Bone marrow (tissue), 2 donors: ENCODE measurements at places on chromosomes 13 and 19.
A peak's percentile ranks its signal among the peaks of the same experiment; 100 is the strongest.

DNA sequence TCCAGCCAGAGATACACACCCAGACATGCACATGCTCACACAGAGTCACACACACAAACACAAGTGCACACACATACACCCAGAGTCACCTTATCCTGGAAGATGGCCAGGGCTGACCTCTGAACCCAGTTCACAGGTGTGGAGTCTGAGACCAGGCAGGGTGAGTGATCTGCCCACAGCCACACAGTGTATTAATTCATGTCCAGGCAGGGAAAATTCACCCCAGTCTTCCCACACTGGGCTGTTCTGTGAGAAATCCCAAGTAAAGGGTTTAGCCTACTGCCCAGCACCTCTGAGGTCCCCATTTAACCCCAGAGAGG lies 2.0 kb downstream of the POU2F2 start:
- DNase-seq: no peak

DNA sequence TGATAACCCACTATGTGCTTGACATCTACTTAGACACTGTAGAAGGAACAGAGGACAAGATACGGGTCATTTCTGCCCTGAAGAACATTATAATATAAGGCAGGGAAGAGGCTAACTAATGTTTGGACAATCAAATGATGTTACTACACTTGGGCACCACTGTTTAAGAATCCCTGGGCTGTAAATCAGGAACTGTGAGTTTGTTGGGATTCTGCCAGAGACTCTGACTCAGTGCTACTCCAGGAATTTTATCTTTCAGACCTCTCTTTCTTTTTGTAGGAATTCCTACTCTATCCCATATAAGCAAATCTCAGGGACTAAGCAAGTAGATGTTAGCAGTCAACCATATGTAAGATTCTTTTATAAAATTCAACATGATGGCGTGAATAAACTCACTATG lies 3.1 kb upstream of the ZNF471 start:
- DNase-seq: no peak

DNA sequence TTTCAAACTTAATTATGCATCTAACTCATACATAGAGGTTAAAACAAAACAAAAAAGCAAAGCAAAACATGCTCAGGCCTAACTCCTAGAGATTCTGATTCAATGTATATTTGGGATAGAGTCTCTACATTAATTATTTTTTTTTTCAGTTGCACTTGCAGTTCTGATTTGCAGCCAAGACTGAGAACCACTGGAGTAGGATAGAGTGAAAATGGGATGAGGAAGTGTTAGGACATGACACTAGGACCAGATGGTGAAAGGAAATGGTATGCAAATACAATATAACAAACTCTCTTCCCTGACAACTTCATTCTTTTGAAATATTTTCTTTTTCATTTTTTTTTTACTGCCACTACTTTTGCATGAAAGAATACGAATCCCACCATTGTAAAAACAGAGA lies 1.8 kb downstream of the CCDC122 start:
- no peak for DNase-seq

DNA sequence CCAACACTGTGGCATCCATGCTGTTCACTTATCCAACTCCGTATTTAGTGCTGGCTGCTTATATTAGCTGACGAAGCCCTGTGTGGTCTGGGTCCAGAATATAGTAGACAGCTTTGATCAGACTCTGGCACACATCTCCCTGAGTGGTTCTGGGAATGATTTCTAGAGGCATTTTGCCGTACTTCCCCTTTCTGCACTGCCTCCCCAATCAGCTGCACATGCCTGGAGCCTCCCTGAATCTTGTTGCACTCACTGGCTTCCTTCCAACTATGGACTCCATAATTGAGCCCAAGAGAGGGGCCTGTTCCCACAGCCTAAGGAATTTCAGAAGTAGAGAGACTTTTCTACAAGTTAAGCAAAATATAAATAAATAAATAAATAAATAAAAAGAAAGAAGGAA lies 30.4 kb upstream of the PCDH8 start:
- no peak for DNase-seq

GRCh38 chr19:54207676-54207982 lies 7.0 kb downstream of the RPS9 start:
- no peak for DNase-seq

DNA sequence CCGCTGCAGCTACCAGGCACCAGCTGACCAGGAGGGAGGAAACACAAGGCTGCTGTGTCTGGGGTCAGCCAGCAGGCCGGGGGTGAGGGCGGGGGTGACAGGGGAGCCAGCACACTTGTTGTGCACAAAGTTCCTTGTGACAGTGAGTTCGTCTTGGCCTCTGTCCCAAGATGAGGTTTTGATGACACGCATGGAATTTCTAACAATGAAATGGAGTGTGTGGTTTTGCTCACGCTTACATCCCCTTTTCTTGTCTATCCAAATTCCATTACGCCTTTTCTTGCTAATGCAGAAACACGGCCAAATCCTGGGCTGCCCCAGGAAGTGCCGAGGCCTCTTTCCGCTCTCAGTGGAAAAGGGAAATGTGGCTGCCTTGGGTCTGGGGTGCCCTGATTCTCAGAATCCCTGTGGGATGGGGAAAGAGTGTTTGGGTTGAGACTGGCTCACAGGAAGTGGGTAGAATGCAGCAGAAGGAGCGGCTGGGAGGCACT lies 73.8 kb downstream of the GADD45B start:
- peak; percentile 79 for DNase-seq

GRCh38 chr19:15123900-15124299 lies 16.7 kb downstream of the SYDE1 start:
- DNase-seq: no peak

DNA sequence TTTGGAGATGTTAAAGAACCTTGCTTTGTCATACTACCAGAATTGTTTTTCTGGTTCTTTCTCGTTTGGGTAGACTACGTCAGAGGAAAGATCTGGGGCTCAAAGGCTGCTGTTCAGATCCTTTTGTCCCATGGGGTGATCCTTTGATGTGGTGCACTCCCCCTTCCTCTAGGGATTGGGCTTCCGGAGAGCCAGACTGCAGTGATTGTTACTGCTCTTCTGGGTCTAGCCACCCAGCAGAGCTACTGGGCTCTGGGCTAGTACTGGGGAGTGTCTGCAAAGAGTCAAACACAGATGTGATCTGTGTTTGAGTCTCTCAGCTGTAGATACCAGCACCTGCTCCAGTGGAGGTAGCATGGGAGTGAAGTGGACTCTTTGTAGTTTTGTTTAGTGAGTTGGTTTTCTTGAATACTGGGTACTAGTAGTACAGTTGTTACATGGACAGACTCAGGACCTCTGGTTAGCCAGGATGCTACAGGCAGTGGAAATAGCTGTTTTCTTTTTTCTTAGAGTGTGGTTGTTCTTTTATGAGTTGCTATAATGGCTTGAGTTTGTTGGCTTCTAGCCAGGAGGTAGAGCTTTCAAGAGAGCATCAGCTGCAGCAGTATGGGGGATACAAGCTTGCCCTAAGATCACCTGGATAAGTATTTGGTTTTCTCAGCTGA lies 34.4 kb downstream of the DNAJC15 start:
- DNase-seq: no peak

- DNase-seq: peak; percentile 34
Observed at GRCh38 chr19:14004619-14005348, 1.3 kb downstream of the RFX1 start.

DNA sequence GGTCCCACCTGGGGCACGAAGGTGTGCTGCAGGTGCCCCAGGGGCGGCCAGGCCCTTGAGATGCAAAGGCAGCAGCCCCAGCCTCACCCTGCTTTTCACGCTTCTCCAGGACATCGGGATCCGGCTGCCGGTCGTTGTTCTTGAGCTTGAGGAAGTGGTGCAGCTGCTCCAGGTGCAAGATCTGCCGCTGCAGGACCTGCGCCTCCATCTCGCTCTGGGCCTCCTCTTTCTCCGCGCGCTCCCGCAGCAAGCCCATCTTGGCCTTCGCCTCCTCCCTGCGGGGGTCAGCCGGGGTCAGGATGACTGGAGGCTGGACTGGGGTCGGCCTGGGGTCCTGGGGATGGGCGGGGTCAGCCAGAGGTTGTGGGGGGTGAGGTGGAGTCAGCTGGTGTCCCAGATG lies 21.5 kb upstream of the EMP3 start:
- DNase-seq: no peak

DNA sequence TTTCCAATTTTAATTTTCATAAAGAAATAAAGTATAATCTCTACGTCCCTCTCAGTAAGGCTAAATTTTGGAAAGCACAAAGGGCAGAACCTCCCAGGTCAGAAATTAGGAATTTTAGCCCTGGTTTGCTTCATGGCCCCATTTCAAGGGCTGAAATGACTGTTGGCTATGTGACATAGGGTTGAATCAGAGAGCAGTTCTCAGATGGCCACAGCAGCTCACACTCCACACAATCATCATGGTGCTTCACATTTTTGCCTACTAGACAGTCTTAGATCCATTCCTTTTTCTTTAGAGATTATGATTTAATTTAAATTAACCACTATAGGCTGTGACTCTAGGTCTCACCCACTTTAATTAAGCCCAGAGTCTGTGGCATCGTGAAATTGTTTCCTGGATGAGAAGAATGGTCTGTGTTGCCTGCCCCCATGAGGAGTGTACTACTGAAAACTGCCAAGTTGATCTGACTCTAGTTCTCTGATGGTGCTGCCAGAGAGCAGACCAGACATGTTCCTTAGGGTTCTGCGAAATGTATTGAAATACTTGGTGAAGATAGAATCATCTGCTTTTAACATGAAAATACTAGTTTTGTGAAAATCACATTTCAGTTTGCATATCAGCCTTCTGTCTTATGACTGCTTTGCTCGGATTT lies 57.4 kb downstream of the ESD start:
- DNase-seq: no peak

DNA sequence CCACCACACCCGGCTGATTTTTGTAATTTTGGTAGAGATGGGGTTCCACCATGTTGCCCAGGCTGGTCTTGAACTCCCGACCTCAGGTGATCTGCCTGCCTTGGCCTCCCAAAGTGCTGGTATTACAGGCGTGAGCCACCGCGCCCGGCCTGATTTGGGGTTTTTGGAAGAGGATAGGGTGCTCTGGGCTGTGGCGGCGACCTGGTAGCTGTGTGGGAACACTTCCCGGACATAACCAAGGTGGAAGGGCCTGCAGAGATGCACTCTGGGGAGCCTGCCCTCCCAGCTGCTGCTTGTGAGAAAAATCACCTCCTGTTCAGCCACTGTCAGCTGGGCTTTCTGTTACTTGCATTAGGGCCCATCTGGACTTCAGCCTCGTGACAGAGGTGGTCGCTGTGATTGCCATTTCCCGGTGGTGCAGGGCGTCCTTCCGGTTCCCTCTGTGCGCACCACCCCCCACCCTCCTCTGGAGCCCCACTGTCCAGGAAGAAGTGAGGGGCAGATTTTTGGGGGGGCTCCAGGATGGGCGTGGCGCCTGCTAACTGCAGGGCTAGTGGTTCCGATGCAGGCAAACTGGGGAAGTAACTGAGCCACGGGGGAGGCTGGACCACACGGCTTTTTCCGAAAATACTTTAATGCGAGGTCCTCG lies 7.5 kb downstream of the IL4I1 start:
- DNase-seq: no peak

DNA sequence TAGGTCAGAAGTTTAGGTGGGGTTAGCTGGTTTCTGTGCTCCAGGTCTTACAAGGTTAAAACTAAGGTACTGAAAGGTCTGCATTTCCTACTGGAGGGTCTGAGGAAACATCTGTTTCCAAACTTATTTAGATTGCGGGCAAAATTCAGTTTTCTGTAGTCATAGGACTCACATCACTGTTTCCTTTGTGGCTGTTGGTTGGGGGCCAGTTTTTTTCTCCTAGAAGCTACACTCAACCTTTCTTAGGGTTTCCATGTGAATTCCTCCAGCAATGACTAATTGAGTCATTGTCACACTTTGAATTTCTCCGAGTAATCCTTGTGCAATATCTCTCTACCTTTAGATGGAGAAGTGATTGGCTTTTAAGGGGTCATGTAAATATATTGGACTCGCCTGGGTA lies 773.4 kb upstream of the SLITRK1 start:
- DNase-seq: peak; percentile 92

DNA sequence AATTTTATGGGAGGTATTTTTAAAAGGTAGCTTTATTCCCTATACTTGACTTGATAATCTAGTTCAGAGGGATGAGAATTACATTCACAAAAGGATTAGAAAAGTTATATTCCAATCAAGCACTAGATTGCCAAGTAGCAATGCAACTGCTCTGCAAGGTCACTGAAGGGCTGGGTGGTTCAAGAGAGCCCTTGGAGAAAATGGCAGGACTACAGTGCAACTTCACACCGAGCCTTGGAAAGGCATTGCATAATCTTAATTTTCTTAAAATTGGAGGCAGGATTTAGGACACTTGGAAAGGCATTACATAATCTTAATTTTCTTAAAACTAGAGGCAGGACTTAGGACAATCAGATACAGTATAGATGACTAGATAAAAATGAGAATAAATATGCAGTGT lies 315.9 kb downstream of the DCT start:
- DNase-seq: no peak

DNA sequence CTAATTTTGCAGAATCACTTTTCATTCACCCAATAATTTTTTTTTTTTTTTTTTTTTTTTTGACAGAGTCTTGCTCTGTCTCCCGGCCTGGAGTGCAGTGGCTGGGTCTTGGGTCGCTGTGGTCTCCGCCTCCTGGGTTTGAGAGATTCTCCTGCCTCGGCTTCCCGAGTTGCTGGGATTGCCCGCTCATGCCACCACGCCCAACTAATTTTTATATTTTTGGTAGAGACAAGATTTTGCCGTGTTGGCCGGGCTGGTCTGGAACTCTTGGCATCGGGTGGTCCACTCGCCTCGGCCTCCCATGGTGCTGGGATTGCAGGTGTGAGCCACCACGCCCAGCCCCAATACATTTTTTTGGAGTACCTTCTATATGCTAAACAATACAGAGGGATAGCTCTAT lies 1120.0 kb upstream of the ATXN8OS start:
- no peak for DNase-seq

- peak; percentile 59 for DNase-seq
Observed at GRCh38 chr13:50130123-50130946, 115.1 kb downstream of the KCNRG start.

- DNase-seq: no peak
Observed at GRCh38 chr13:20408181-20408580, 117.5 kb downstream of the CRYL1 start.

DNA sequence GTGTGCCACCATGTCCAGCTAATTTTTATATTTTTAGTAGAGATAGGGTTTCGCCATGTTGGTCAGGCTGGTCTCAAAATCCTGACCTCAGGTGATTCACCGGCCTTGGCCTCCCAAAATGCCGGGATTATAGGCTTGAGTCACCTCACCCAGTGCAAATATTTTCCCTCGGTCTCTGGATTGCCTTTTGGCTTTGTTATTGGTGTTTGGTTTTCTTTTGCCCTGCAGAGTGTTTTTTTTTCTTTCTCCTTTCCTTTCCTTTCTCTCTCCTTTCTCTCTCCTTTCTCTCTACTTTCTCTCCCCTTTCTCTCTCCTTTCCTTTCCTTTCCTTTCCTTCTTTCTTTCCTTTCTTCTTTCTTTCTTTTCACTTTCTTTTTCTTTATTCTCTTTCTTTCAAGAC lies 33.2 kb downstream of the KDM4B start:
- DNase-seq: no peak

DNA sequence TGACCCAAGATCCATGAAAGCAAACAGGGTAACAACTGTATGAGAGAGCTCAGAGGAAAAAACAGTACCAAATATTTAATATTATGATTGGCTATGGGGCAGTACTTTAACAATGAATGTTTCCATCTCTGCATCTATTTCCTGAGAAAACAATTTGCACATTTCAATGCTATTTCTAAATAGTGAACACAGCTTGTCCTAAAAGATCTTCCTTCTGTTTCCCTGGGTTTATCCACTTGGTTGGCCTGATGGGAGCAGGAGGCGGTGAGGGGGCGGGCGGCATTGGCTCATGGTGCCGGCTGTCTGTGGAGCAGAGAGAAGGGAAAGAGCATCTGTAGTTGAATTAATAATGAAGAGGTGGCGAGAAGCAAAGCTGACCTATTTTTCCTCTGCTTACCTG lies 291.4 kb downstream of the DCLK1 start:
- DNase-seq: no peak
